ENCODE measurements at places on chromosomes 13 and 19. TPM values are rescaled to one million over a fixed set of nuclear protein-coding genes. Genes with fewer than 3 reads are reported as not detected.
A peak's percentile ranks its signal among the peaks of the same experiment; 100 is the strongest.

The C3 gene
- total RNA-seq, result 10,569 TPM

The APOC4 gene
- total RNA-seq, result 185 TPM

The ZFP30 gene
- total RNA-seq, result 5.0 TPM

The LYL1 gene
- 3.7 TPM for total RNA-seq

The WDR83 gene
- total RNA-seq, result 4.5 TPM

The PRRG2 gene
- total RNA-seq, result 5.3 TPM

The ACP5 gene
- total RNA-seq, result 24.3 TPM

The MBD3L4 gene
- total RNA-seq, result not detected

The GPX4 gene
- total RNA-seq, result 389 TPM

GRCh38 chr13:80249516-80250212 lies 91.3 kb downstream of the SPRY2 start:
- no peak overlapping the region for H3K27ac ChIP-seq
- no peak for DNase-seq
- H3K4me3 ChIP-seq, result no peak overlapping the region
- no peaks in the 10 kb centered on the region for H3K36me3 ChIP-seq

DNA sequence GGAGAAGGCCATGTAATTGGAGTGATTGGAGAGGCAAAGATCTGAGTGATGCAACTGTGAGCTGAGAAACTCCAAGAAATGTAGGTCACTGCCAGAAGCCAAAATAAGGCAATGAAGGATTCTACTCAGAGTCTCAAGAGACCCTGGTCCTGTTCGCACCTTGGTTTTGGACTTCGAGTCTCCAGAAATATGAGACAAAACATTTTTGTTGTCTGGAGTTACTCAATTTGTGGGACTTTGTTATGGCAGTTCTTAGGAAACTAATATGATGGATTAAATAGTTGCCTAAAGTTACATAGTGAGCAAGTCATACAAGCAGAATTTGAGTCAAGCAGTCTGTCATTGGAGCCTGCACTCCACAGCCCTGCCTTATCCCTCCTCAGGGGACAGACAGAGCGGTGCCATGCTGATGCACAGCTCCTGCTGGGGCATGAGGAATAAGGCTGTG lies 104.2 kb downstream of the ITGBL1 start:
- H3K27ac ChIP-seq, result no peak overlapping the region
- no peaks in the 10 kb centered on the region for H3K4me1 ChIP-seq
- no peak for DNase-seq
- H3K27me3 ChIP-seq, result no peaks in the 10 kb centered on the region

- H3K27me3 ChIP-seq, result no peaks in the 10 kb centered on the region
- no peak overlapping the region for H3K4me3 ChIP-seq
- no peak for DNase-seq
- H3K36me3 ChIP-seq, result no peaks in the 10 kb centered on the region
Observed at GRCh38 chr13:64276232-64276631, 2860.6 kb upstream of the PCDH20 start.

DNA sequence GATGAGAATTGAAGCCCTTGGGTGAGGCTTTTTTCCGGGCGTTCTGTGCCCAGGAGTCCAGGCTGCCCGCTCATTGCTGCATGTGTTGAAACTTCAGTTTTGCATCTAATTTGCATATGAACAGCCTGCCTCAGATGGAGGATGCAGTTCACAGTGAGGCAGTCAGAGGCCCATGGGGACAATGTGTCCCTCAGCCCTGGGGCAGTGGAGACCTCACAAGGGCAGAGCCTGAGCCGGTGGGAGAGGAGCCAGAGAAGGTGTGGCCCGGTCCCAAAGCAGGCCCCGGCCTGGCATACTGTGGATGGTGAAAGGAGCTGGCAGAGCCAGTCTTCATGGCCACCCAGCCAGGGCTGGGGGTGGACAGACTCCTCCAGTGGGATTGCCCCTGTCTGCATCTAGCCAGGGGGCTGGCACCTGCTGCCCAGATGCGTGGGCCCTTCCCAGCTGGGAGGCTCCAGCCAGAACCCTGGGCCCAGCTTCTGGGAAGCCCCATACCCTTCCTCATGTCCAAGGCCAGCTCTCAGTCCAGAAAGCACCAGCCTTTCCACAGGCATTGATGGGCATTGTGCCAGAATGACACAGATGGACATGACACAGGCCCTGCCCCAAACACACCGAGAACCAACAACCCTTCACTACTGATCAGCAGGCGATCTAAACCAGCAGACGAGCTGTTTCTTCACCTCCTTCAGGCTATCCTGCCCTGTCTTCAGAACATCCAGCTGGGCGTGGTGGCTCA lies 32.9 kb upstream of the KCTD15 start:
- H3K27ac ChIP-seq, result no peak overlapping the region
- no peaks in the 10 kb centered on the region for H3K36me3 ChIP-seq
- no peaks in the 10 kb centered on the region for H3K4me1 ChIP-seq
- no peaks in the 10 kb centered on the region for H3K27me3 ChIP-seq

DNA sequence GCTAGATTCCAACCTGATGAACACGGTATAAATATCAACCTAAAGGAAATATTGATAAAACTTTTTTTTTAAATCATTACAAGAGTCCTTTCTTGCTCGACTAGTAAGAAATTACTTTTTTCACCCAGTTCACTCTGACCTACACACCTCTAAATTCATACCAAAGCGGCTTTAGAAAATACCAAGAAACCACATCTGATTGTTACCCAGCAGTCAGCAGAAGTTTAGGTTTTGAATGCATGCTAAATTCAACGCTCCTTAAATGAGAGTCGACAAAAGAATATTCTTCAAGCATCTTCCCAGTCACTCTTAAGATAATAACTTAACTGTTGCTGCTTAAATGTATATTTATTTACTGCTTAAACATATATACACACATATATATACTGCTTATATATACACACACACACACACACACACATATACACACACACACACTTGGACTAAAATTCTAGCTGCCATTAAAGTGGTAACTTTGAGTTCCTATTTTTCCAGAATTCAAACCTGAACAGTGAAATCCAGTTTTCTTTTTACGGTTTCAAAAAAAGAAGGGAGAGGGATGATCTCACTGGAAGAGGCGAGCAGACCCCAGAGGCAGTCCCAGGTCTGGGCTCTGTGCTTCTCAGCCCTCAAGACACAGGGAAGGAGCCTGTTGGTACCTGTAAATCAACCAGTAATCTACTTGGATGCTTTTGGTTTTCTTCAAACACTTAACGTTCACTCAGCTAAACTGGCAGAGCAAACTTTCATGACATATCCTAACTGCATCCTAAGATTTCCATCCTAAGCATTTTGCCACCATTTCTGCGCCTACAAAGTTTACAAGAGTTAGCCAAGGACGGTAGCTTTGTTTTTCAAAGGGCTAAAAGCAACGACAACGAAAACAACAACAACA lies 1.7 kb downstream of the STK24 start:
- DNase-seq, result no peak
- H3K4me3 ChIP-seq, result peak overlapping the region; percentile 87
- peak overlapping the region; percentile 95 for H3K27ac ChIP-seq
- no peaks in the 10 kb centered on the region for H3K27me3 ChIP-seq
- H3K36me3 ChIP-seq, result no peaks in the 10 kb centered on the region

DNA sequence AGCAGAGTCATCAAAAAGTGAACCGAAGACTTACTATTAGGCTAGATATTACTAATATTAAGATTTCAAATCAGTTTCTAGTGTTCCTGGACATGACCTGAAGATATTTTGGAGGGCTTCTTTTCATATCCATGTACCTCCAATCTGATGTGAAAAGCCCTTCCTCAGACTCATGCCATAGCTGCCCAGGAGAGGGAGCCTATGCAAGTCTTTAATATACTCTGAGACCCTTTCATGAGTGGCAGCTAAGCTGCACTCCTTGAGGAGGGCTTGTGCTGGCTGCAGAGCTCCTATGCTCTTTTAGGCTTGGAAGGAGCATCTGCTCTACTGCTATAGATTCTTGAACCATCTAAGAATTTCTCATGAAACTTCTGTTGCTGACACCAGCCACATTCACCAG lies 715.3 kb downstream of the OLFM4 start:
- H3K27ac ChIP-seq, result no peak overlapping the region
- H3K36me3 ChIP-seq, result no peaks in the 10 kb centered on the region
- H3K27me3 ChIP-seq, result no peaks in the 10 kb centered on the region

GRCh38 chr19:20969898-20970297 lies 46.8 kb downstream of the ZNF85 start:
- DNase-seq, result no peak
- H3K4me3 ChIP-seq, result no peak overlapping the region
- H3K27ac ChIP-seq, result no peak overlapping the region
- H3K4me1 ChIP-seq, result no peaks in the 10 kb centered on the region

DNA sequence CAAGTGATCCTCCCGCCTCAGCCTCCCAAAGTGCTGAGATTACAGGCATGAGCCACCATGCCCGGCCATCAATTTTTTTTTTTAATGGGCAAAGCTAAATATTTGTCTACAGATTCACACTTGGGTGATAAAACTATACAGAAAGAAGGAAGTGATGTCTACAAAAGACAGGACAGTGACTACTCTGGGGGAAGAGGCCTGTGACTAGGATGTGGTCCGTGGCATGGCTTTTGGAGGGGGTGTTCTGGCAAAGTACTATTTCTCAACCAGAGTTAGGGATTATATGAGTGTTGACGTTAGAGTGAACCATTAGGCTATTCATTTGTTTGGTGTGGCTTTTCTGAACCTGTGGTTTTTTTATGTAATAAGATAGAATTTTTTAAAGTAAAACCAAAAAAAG lies 42.7 kb downstream of the INSR start:
- peaks cover 18% of the 10 kb centered on the region for H3K4me1 ChIP-seq
- no peaks in the 10 kb centered on the region for H3K36me3 ChIP-seq
- no peak overlapping the region for H3K4me3 ChIP-seq
- DNase-seq, result no peak
- no peak overlapping the region for H3K27ac ChIP-seq

DNA sequence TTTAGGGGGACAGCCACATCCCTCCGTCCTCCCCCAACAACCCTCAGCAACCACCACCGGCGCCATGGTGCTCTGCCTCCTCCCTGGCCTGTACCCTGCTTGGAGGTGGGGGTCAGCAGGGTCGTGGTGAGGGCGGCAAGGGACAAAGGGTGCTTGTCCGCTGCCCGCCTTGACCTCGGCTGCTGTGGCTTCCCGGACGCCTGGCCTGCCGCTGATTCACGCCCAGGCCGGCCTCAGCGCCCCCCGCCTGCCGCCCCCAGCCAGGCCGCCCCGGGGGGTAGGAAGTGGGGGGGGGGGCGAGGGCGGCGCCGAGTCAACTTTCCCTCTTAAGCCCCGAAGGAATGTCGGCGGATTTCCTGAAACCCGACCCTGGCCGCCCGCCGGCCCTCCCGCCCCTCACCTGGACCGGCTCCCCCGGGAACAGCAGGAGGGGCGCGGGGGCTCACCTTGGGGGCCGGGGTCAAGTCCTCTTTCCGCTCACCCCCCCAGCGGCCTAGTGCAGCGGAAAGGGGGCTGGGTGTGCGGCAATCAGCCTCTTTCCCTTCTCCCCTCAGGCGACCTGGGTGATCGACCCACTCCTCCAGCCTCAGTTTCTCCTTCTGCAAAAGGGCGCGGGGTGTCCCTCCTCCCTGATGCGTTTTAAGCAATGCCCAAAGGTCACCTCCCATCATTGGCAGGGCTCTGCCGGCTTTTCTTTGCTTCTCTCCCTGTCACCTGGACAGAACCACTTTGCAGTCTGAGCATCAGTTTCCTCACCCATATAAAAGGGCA lies 1.9 kb upstream of the TMEM59L start:
- no peak overlapping the region for H3K4me3 ChIP-seq
- no peak overlapping the region for H3K27ac ChIP-seq
- H3K4me1 ChIP-seq, result no peaks in the 10 kb centered on the region
- no peaks in the 10 kb centered on the region for H3K27me3 ChIP-seq
- H3K36me3 ChIP-seq, result no peaks in the 10 kb centered on the region

- H3K4me1 ChIP-seq, result no peaks in the 10 kb centered on the region
- H3K27me3 ChIP-seq, result no peaks in the 10 kb centered on the region
- no peak overlapping the region for H3K27ac ChIP-seq
- no peak overlapping the region for H3K4me3 ChIP-seq
- no peak for DNase-seq
Observed at GRCh38 chr13:61830475-61830874, 414.8 kb upstream of the PCDH20 start.

All from right lobe of liver (tissue), 6 donors.